Fibroblast of pulmonary artery (primary cell): ENCODE measurements at places on chromosomes 2 and 18.

DNA sequence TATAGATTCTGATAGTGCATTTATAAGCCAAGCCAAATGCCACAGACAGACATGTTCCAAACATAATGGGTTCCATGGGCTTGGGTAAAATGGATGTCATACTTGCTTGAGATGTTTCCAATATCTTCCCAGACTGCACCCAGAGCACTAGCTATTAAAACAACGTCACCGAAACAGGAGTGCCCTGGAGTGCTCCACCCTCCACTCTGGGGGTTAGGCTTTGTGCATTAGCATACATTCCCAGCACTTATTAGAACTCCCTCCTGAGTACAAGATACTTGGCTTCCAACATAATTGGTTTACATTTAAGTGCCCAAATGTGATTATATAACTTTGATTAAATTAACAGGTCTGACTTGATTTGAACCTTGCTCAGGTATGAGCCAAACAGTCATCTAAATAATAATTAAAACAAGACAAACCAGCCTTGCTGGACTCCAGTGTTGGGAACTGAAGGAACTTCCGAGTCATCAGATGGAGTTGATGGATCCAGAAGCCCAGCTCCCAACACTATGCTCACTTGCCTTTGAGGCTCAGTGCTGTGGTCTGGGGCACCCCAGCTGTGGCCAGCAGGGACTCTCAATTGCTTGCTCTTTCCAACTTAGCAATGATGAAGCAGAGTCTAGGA is 60.5 kb upstream of the LGALSL start:
- no peak for DNase-seq

GRCh38 chr18:8757396-8757997 is 52.1 kb downstream of the MTCL1 start:
- DNase-seq = no peak

DNA sequence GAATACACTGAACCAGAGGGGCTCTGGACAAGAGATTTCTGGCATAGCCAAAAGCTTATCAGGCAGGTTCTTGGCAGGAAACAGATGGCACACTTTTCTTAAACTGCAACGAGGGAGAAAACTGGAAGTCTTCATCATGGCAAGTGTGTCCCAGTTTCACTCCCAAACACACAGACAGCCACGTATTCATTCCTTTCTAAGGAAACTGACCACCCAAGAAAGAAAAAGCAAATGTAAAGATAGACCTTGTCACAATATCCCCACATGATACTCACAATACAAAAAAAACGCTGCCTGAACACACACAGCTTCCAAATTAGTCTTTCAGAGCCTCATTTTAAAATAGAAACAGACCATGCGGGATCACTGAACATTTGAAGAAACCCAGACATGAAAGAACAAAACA is 40.6 kb upstream of the RTTN start:
- DNase-seq = no peak

GRCh38 chr18:11114653-11115052 is 34.7 kb downstream of the PIEZO2 start:
- DNase-seq = peak; percentile 34

GRCh38 chr2:88159955-88160415 is 10.2 kb upstream of the THNSL2 start:
- peak; percentile 79 for DNase-seq

- DNase-seq = no peak
Measured at GRCh38 chr18:48894799-48895346, 55.9 kb downstream of the SMAD7 start.

GRCh38 chr2:44351088-44351487 is 10.2 kb downstream of the PREPL start:
- peak; percentile 17 for DNase-seq

DNA sequence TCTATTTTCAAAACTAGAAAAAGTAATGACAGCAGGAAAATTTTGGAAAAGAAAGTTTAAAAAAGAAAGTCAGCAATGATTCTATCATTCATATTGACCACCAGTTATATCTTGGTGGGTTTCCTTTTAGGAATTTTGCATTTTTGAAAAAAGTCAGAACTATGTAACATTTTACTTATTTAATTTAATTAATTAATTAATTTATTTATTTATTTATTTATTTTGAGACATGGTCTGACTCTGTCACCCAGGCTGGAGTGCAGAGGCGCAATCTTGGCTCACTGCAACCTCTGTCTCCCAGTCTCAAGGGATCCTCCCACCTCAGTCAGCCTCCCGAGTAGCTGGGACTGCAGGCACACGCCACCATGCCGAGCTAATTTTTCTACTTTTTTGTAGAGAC is 149.9 kb upstream of the ACAA2 start:
- DNase-seq = no peak

DNA sequence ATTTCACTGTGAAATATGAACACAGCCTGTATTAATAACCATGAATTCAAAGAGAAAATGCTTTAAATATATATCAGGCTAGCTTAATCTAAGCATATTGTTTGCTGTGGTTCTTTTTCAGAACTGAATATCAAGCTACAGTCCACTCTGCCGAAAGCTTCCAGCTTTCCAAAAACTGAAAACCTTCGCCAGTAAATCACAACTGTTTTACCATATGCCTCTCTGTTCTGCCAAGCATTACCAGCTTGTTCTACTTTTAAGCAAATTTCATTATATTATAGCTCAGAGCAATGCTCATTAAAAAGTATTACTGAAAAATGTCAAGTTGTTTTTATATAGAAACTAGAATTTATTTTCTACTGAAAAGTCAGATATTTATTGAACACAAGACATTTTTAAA is 277.4 kb downstream of the NRXN1 start:
- DNase-seq = no peak

GRCh38 chr18:28432339-28432738 is 255.4 kb upstream of the CDH2 start:
- DNase-seq = peak; percentile 38

GRCh38 chr2:96261328-96262003 is 4.3 kb downstream of the TMEM127 start:
- DNase-seq = no peak

- DNase-seq = no peak
Measured at GRCh38 chr2:241802421-241803318, 6.3 kb upstream of the NEU4 start.

GRCh38 chr18:48833701-48834412 is 116.9 kb downstream of the SMAD7 start:
- DNase-seq = peak; percentile 37

DNA sequence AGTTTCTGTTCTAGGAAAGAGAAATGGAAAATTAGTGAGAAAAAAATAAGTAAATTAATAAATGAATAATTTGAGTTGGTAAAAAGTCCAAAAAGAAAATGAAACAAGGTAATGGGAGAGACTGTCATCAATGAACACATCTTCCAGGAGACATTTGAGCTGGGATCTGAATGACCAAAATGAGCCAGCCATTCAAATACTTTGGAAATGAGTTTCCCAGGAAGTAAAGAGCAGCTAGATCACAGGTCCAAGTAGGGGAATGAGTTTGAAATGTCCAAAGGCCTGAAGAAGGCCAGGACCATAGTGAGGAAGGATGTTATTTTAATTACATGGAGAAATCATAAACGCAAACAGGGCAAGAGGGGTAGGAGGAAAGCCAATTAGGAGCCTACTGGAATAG is 6.6 kb upstream of the DNAH7 start:
- DNase-seq = no peak
